Activated naive CD4-positive, alpha-beta T cell (primary cell): ENCODE measurements at places on chromosomes 11 and 22.

DNA sequence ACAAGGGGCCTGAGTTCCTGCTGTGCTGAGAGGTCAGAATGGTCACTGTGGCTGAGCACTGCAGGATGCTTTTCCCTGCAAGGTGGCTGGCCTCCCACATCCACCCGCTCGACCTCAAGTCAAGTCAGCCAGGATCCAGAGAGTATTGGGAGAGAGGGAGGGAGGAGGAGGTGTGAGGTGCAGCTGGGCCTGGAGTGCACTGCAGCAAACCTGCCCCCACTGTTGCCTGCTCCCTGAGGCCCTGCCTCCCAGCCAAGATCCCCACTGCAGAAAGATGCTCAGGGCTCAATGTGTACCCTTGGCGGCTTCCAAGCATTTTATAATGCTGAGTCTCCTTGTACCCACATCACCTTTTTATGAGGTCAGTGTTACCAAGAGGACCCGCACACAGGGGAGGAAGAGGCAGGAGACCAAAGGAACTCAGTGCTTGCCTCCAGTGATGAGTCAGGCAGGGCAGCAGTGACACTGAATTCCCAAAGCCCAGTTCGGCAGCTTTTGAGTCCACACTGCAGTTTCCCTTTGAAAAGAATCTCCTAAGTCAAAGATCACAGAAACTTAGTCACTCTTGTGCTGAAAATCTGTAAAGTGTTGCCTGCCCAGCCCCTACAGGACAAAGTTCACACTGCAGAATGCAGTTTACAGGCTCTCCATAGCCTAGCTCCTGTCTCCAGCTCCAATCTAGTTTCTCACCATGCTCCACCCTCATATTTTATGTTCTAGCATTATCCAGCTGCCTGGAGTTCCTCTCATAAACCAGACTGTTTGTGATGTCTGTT, 3.1 kb downstream of the ENDOD1 start:
- DNase-seq = no peak

DNA sequence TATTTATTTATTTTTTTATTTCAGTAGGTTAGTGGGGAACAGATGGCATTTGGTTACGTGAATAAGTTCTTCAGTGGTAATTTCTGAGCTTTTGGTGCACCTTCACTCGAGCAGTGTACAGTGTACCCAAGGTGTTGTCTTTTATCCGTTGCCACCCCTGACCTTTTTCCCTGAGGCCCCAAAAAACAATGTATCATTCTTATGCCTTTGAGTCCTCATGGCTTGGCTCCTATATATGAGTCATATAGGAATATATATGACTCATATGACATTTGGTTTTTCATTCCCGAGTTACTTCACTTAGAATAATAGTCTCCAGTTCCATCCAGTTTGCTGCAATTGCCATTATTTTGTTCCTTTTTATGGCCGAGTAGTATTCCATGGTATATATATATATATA, 763.9 kb downstream of the NTM start:
- no peak for DNase-seq

- no peak for DNase-seq
Measured at GRCh38 chr11:119149018-119149785, at the start of gene ABCG4. Gene ABCG4 (plus strand): TSS chr11:119149052. CDS start chr11:119149966, 914 bp downstream.

DNA sequence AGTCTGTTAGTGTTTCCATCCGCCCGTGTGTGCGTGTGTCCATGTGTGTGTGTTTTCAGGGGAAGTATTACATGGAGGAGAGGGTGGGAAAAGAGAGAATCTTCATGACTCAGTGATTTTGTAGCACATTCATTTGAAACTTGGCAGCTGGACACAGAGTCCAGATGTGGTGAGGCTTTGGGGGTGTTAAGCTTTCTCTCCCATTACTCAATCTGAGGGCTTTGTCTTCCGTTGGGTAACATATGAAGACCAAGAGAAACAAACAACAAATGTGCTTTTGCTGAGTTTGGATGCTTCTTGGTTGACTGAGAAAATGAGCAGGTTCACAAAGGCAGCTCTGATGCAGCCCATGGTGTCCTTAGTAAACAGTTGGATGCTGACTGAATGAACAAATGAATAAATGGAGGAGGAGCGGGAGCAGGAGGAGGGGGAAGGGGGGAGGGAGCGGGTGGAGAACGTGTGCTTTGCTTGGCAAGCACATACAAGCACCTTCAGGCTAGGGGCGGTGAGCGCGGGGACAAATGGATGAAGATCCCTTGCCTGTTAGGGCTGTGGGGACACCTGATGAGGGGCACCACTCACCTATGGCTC, 104.3 kb downstream of the ST3GAL4 start:
- no peak for DNase-seq

- DNase-seq = no peak
Measured at GRCh38 chr11:93526641-93527583, 16.3 kb downstream of the SMCO4 start.

GRCh38 chr11:80451105-80451504, 1010.3 kb upstream of the TENM4 start:
- DNase-seq = no peak

GRCh38 chr11:119284344-119285157, 32.4 kb downstream of the MCAM start:
- no peak for DNase-seq

DNA sequence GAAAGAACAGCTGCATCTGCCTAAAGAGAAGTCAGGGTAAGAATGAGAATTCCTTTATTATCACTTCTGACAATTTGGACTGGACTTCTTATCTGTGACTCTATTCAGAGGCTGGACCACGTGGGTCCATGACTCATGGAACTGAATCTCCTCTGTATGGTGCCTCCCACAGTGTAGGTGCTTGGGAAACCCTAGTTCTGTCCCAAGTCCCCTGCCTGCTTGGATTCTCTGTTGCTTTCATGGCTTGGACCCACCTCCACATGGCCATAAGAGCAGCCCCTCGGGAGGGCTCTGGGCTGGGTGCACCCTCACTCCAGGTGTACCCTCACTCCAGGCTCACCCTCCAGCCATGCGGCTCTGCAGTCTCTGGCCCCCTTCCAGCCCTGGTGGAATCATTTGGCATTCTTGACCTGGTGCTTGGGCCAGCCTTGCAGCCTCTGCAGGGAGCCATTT, 153.4 kb downstream of the CACNA1I start:
- DNase-seq = no peak

GRCh38 chr11:8699903-8700302, 17.3 kb downstream of the RPL27A start:
- DNase-seq = no peak

DNA sequence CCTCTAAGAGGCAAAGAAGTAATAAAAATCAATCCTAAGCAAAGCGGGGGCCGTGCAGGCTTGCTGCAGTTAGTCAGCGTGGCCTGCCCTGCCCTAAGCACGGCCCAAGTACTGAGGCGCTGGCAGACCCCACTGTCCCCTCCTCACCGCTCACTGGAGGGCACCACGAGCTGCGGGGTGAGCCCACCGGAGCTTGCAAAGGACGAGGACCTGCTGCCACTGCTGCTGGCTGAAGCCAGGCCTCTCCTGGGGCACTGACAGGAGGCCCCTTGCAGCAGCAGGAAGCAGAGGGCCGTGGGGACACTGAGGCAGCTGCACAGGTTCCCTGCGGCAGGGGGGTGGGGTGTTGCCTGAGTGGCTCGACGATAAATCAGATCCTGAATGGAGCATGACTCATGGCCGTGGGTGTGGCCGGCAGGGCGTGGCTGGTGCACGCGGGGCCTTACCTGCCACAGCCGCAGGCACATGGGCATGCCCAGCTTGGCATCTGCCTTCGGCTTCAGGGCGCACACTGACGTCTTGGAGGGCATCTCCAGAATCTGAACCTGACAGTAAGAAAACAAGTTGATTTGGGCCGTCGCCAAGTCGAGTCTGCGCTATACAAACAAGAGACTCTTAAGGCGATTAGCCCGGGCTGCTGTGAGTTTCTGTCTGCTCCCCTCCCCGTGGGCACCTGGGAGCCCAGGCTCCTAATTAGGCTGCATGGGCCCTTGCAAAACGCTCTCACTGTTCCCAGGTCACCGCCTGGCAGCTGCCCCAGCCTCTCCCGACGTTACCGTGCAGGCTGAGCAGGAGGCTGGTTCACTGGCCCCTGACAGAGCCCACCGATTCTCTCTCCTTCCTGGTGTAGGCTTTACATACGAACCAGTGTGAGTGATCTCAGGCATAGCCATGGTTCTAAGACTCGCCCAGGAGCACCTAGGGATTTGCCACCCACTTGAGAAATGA, 45.9 kb downstream of the TBX1 start:
- DNase-seq = no peak

DNA sequence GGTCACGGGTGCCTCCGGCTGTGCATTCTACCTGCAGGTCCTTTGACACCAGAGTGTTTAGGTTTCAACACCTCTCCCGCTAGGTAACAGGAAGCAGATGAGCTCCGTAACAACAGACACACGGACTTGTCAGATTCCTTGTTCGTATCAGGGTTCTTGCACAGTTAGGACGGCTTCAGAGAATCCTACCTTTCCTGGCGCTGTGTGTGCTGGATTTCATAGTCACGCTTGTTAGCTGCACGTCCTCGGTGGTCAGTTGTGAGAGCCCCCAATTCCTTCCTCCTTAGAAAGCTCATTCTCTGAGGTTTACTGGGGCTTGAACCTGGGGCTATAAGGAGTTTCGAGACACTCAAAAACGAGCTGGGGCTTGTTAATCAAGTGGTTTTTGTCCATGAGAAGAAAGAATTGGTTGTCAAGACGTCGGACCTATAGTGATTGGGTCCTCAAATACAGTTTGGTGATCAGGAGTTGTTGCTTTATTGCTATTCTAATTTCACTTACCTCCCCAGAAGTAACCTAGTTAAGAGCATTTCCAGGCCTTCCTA, 664 bp downstream of the DDB2 start:
- DNase-seq = no peak
